ENCODE measurements at places on chromosomes 1 and 21.

DNA sequence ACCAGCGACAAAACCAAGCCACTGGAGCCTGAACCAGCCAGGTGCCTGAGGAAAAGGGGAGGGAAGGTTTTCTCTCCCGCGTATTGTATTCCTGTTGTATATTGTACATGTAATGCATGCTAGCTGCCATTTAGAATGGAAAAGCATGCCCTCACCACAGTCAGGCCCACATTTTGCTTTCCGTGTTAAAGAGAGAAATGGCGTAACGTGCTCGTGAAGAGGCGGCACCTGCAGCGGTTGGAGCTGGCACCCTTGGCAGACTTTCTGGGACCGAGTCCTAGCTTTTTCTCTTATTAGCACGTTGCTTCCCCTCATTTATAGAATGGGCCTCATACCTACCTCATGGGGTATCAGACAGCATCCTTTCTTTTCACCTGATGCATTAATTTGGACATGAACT lies 135.3 kb upstream of the IRF2BP2 start:
- no peak for DNase-seq

- DNase-seq: no peak
Measured at GRCh38 chr1:32020339-32020738, 6.7 kb downstream of the KHDRBS1 start.

GRCh38 chr1:155103325-155103724 lies 24.4 kb upstream of the EFNA1 start:
- no peak for DNase-seq

- no peak for DNase-seq
Measured at GRCh38 chr1:9589719-9590157, 1.0 kb downstream of the TMEM201 start.

- peak; percentile 87 for DNase-seq
Measured at GRCh38 chr1:193537266-193538002, 351.0 kb upstream of the B3GALT2 start.

Data from MV-4-11 (cell line).